ENCODE measurements at places on chromosomes 6 and 20. TPM values are rescaled to one million over a fixed set of nuclear protein-coding genes. Genes with fewer than 3 reads are reported as not detected.

Gene IGF2R
- total RNA-seq: 70.0 TPM

DNA sequence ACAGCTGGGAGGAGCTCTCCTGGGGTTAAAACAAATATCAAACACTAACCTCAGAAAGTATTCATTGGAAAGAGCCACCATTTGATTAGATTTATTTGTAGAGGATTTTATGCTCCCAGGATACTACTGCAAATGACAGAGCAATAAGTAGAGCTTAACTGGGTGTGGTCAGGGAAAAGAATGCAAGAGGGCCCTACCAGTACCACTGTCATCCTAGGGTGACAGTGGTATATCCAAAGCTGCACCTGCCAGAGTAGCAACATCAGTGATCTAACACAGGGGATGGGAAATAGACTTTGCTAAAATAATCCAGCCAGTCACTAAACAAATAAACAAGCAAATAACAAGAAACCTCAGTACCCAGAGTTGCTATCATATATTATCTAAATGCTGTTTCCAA is 29.7 kb downstream of the ERGIC3 start:
- no peak overlapping the region for H3K27ac ChIP-seq
- no peaks in the 10 kb centered on the region for H3K27me3 ChIP-seq
- H3K4me1 ChIP-seq: peaks cover 12% of the 10 kb centered on the region
- DNase-seq: no peak
- no peaks in the 10 kb centered on the region for H3K36me3 ChIP-seq

Gene ZNF292
- 15.4 TPM for total RNA-seq

Gene RSPO3
- total RNA-seq: not detected

- no peak overlapping the region for H3K4me3 ChIP-seq
- H3K4me1 ChIP-seq: no peaks in the 10 kb centered on the region
- no peak for DNase-seq
- no peaks in the 10 kb centered on the region for H3K27me3 ChIP-seq
- no peaks in the 10 kb centered on the region for H3K36me3 ChIP-seq
These were observed 13.0 kb downstream of the DOK5 start for GRCh38 chr20:54488442-54488841.

Gene RIPPLY2
- not detected for total RNA-seq

- H3K27ac ChIP-seq: no peak overlapping the region
- H3K4me1 ChIP-seq: peaks cover 25% of the 10 kb centered on the region
- no peak for DNase-seq
- no peaks in the 10 kb centered on the region for H3K36me3 ChIP-seq
- no peak overlapping the region for H3K4me3 ChIP-seq
These were observed 106.2 kb upstream of the CCDC28A start for GRCh38 chr6:138667408-138667807.

Gene KCNK16
- not detected for total RNA-seq

- DNase-seq: peak; percentile 59
- H3K4me3 ChIP-seq: no peak overlapping the region
- H3K27me3 ChIP-seq: no peaks in the 10 kb centered on the region
- no peak overlapping the region for H3K27ac ChIP-seq
These were observed 14.2 kb upstream of the FAM8A1 start for GRCh38 chr6:17585766-17586490.

GRCh38 chr20:21808863-21809664 is 103.6 kb downstream of the PAX1 start:
- no peaks in the 10 kb centered on the region for H3K4me1 ChIP-seq
- DNase-seq: peak; percentile 31
- H3K4me3 ChIP-seq: no peak overlapping the region
- no peaks in the 10 kb centered on the region for H3K36me3 ChIP-seq
- H3K27me3 ChIP-seq: peaks cover 10% of the 10 kb centered on the region

Gene MCM3
- 336 TPM for total RNA-seq

- no peak for DNase-seq
- H3K27ac ChIP-seq: no peak overlapping the region
- no peaks in the 10 kb centered on the region for H3K4me1 ChIP-seq
These were observed 422.6 kb downstream of the HTR1B start for GRCh38 chr6:77040568-77041195.

GRCh38 chr6:81950877-81951276 is 198.4 kb upstream of the TENT5A start:
- H3K4me3 ChIP-seq: no peak overlapping the region
- no peaks in the 10 kb centered on the region for H3K27me3 ChIP-seq
- DNase-seq: no peak
- H3K27ac ChIP-seq: no peak overlapping the region
- no peaks in the 10 kb centered on the region for H3K36me3 ChIP-seq
- H3K4me1 ChIP-seq: no peaks in the 10 kb centered on the region

- no peaks in the 10 kb centered on the region for H3K36me3 ChIP-seq
- no peak for DNase-seq
- peaks cover 58% of the 10 kb centered on the region for H3K4me1 ChIP-seq
- peaks cover 26% of the 10 kb centered on the region for H3K27me3 ChIP-seq
- H3K27ac ChIP-seq: no peak overlapping the region
These were observed 7.0 kb downstream of the SYNGAP1 start for GRCh38 chr6:33426590-33427511.

DNA sequence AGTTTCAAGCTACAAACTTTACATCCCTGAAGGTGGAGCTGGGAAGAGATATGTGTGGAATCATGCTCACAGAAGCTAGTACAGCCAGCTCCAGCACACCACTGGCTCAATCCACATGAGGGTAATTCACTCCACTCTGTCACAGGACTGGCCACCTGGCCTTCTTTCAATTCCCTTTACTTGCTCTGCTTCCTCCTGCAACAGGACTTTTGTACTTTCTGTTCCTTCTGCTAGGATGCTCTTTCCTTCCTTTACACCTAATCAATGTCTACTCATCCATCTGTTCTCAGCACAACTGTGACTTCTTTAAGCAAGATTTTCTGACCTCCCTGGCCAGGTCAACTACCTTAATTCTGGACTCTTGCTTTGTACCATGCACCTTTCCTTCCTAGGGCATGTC is 39.4 kb upstream of the MYB start:
- no peaks in the 10 kb centered on the region for H3K27me3 ChIP-seq
- no peak for DNase-seq
- no peaks in the 10 kb centered on the region for H3K4me1 ChIP-seq
- H3K4me3 ChIP-seq: no peak overlapping the region

DNA sequence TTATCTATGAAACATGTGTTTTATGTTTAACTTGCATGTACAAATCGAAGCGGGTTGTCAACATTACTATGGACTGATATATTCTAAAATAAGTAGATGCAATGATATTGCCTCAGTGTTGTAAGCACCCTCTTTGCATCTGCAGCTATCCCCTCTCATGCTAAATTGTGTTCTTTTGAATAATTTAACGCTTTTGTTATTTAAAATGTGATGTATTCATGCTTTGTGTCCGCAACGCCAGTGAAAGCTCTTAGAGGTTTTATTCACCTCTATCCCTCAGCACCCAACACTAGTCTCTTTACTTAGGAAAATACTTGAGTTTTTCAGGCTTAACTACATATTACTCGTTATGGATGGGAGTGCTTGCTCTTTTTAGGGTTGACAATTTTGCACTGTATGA is 173.7 kb upstream of the ID4 start:
- H3K27me3 ChIP-seq: no peaks in the 10 kb centered on the region
- no peak overlapping the region for H3K4me3 ChIP-seq
- H3K4me1 ChIP-seq: no peaks in the 10 kb centered on the region
- H3K27ac ChIP-seq: no peak overlapping the region
- H3K36me3 ChIP-seq: no peaks in the 10 kb centered on the region
- DNase-seq: no peak

Gene TTLL9
- total RNA-seq: not detected

- H3K27me3 ChIP-seq: no peaks in the 10 kb centered on the region
- no peaks in the 10 kb centered on the region for H3K36me3 ChIP-seq
- no peak overlapping the region for H3K27ac ChIP-seq
These were observed 32.6 kb downstream of the SIM1 start for GRCh38 chr6:100432136-100432535.

DNA sequence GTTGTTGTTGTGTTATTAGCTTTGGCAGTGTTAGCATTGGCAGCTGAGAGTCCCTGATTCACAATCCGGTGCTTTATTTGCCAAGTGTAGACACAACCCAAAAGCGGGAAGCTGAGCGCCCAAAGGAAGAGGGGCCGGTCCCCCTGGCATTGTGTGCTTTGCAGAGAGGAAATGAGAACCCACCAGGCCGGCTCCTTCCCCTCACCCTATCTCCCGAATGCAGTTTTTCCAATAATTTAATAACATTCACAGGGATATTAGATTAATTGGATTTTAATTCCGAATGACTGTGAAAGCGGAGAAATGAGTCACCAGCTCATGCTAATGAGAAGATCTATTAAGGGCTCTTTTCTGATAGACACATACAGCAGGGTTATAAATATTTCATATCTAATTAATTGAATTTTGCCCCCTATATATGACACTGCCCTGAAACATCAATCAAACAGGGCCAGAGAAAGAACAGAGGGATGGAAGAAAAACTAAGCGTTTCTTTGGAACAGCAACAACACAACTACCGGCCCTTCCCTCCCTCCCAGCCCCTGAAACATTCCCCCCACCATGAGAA is 143.8 kb downstream of the MBOAT1 start:
- H3K4me3 ChIP-seq: no peak overlapping the region
- H3K27me3 ChIP-seq: peaks cover 12% of the 10 kb centered on the region
- no peaks in the 10 kb centered on the region for H3K4me1 ChIP-seq
- no peak overlapping the region for H3K27ac ChIP-seq
- no peaks in the 10 kb centered on the region for H3K36me3 ChIP-seq
